ENCODE measurements at places on chromosomes 1 and 21. TPM values are rescaled to one million over a fixed set of nuclear protein-coding genes. Genes with fewer than 3 reads are reported as not detected.

The SH2D1B gene
- not detected for total RNA-seq

The ZNF687 gene
- 6.9 TPM for total RNA-seq

The TMPRSS15 gene
- not detected for total RNA-seq

The GUCA2A gene
- not detected for total RNA-seq

The RXRG gene
- total RNA-seq, result not detected

The CENPL gene
- total RNA-seq, result 35.8 TPM

The APCS gene
- not detected for total RNA-seq

The MX2 gene
- total RNA-seq, result 0.59 TPM

The SPATA1 gene
- total RNA-seq, result 0.95 TPM

The RAB13 gene
- total RNA-seq, result 74.8 TPM
